ENCODE measurements at places on chromosomes 13 and 19.

DNA sequence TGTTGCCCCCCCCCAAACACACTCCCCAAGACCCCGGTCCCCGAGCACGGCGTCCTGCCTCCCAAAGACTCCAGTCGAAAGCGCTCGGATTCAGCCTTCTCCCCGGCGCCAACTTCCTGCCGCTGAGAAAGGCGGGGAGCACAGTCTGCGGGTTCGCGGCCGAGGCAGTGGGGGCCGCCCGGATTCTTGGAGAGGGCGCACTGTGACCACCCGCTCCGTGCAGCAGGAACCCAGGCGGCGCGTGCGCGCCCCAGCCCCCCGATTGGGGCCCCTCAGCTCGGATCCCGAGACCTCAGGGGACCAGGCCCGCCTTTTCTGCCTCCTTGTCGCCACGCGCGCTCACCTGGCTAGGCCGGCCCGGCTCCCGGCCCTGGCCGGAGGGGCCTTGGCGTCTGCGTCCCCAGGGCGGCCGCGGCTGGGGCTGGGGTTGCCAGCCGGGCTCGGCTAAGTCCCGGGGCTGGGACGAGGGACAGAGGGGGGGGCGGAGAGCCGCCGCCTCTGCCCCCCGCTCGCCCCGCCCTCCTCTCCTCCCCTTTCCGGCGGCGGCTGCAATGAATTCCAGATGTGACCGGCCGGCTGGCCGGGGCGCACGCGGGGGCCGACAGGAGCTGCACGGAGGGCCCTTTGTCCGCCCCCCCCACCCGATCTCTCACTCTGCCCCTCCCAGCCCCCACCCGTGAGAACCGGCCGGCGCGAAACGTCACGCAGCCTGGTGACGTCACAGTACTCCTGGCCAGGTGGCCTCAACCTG, at the start of gene S1PR2:
TSS of gene S1PR2 (minus strand) at position 471 of the 751 bp plus-strand sequence. CDS start 6,426 bp downstream, outside the sequence.
- DNase-seq: no peak

DNA sequence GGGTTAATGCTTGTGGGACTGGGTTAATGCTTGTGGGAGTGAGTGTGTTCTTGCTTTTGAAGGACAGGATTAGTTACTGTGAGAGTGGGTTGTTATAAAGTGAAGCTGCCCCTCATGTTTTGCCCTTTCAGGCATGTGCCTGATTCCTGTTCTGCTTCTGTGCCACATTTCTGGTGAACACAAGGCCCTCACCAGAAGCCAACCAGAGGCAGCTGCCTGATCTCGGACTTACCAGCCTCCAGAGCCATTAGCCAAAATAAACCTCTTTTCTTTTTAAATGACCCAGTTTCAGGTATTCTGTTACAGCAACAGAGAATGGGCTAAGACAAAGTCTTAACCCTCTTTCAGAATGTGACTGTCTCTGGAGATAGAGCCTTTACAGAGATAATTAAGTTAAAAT, 113.3 kb upstream of the TMTC4 start:
- no peak for DNase-seq

- DNase-seq: no peak
These were observed 25.8 kb downstream of the LACC1 start for GRCh38 chr13:43905435-43906031.

DNA sequence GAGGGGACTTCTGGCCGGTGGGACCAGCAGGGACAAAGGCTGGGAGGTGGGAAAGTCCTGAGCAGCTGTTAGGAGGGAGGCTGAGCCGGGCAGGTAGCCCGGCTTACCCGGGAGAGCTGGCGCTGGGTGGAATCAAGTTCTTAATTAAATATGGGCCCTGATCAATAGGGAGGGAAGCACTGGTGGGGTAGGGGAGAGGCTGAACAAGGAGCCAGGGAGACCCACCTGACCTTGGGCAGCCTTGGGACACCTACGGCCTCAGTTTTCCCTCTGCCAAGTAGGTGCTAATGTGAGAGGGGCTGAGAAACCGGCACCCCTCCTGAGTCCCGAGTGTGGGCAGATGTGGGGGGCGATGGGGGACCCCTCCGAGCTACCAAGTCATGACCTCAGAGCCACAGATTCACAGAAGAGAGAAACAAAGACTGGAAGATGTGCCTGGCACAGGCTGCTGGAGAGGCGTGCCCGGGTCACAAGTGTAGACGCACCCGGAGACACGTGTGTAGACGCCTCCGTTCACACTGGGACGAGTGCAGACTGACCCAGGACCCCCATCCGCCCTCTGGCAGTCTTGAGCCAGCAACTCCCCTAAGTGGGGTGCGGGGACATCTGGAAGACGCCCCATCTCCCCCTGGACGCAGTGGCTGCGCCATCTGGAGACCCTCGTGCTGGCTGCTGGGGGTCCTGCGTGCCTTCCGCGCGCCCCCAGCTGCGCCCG, 8.4 kb downstream of the ONECUT3 start:
- no peak for DNase-seq

GRCh38 chr19:38893341-38893771, 6.1 kb downstream of the SIRT2 start:
- no peak for DNase-seq

- DNase-seq: no peak
These were observed 37.2 kb downstream of the KCNRG start for GRCh38 chr13:50052478-50052877.

- DNase-seq: no peak
These were observed 179.8 kb upstream of the NBEA start for GRCh38 chr13:34762312-34762711.
